ENCODE measurements at places on chromosomes 7 and 10.

- H3K27me3 ChIP-seq = no peaks in the 10 kb centered on the region
- peak overlapping the region; percentile 7 for H3K27ac ChIP-seq
- H3K4me1 ChIP-seq = peaks cover 39% of the 10 kb centered on the region
- no peak for DNase-seq
- H3K4me3 ChIP-seq = no peak overlapping the region
Measured at GRCh38 chr7:77687747-77688144, 8.5 kb upstream of the RSBN1L start.

GRCh38 chr7:138460649-138461607, 869 bp downstream of the TRIM24 start:
- peaks cover 10% of the 10 kb centered on the region for H3K27me3 ChIP-seq
- DNase-seq = peak; percentile 83
- H3K36me3 ChIP-seq = peaks cover 44% of the 10 kb centered on the region

DNA sequence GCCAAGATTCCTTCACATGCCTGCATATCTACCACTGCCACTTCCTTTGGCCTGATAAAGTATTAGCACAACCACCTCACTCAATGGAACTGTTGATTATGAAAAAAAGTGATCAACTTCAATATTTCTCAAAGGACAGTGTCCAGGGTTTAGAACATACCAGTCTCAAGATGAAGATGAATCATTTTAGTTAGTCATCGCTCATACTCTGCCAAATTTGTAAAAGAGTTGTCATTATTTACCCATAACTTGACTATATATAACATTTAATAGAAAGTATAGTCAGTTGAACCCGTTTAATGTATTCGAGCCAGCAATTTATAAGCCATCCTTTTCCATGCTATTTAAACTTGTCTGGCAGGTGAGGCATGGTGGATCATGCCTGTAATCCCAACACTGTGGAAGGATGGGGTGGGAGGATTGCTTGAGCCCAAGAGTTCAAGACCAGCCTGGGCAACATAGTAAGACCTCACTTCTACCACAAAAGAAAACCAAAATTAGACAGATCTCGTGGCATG, 33.2 kb downstream of the SPAM1 start:
- no peaks in the 10 kb centered on the region for H3K36me3 ChIP-seq
- no peaks in the 10 kb centered on the region for H3K4me1 ChIP-seq
- no peak for DNase-seq

DNA sequence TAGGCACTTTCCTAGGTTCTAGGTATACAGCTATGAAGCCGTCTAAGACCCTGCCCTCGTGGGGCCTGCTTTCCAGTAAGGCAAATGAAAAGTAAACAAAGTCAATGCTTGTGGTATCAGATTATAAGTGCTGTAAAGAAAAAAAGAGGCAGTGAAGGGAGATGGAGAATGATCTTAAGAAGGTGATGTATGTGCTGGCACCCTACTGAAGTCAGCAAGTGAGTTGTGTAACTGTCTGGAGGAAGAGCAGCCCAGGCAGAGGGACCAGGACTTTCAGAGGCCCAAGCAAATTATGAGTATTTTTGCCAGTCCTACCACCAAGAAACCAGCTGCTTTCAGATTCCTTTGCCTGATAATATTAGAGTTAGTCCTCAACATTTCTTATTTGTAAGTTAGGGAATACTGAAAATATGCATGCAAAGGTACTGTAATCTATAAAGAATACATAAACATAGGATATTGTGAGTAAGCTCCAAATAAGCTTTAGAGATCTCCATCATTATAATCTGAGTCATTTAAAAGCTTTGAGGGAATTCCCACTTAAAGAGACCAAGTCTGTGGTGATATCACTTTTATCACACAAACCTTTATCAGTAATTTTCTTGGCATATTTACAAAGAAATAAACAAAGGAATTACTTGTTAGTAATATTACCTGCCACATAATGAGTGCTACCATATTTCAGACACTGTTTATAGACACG, 329.2 kb upstream of the LRGUK start:
- H3K4me3 ChIP-seq = no peak overlapping the region
- H3K36me3 ChIP-seq = no peaks in the 10 kb centered on the region
- H3K4me1 ChIP-seq = peaks cover 15% of the 10 kb centered on the region
- no peaks in the 10 kb centered on the region for H3K27me3 ChIP-seq
- no peak overlapping the region for H3K27ac ChIP-seq

DNA sequence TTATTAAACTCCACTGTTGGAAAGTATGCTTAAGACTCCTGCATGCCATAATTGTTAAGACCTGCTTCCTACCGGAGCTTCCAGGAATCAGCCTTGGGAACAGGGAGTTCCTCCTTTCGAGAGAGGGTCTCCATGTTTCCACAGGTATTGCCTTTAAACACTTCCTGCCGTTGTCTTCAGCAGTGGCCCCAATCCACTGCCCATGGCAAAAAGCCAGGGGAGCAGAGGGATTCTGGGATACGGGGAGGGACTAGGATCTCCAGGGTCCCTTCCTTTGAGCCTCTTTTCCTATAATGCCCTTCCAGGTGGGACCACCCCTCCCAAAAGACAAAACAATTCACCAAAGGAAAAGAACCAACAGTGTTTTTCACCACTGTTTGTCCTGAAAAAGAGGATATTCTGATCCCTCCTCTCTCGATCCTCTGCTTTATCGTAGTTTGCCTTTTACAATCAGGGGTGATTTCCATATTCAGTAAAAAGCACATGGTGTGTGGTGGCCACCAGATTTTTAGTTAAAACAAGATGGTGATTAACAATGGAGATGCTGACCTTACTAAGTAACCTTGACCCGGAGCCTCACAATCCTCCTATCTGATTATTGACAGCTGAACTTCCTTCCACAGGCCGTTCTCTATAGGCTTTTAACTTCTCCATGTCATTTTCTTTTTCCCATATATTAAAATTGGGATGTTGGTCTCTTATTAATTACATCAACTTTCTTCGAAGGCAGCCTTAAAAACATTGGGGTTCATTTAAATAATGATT, 36.0 kb downstream of the LRRC72 start:
- DNase-seq = no peak
- peaks cover 5% of the 10 kb centered on the region for H3K4me1 ChIP-seq
- no peaks in the 10 kb centered on the region for H3K36me3 ChIP-seq
- H3K4me3 ChIP-seq = no peak overlapping the region
- peaks cover 4% of the 10 kb centered on the region for H3K27me3 ChIP-seq

GRCh38 chr10:99303899-99304861, 25.0 kb upstream of the CNNM1 start:
- H3K27me3 ChIP-seq = peaks cover 17% of the 10 kb centered on the region
- no peaks in the 10 kb centered on the region for H3K36me3 ChIP-seq
- H3K27ac ChIP-seq = no peak overlapping the region

- H3K4me1 ChIP-seq = no peaks in the 10 kb centered on the region
- H3K36me3 ChIP-seq = no peaks in the 10 kb centered on the region
- no peak overlapping the region for H3K4me3 ChIP-seq
- DNase-seq = no peak
- H3K27ac ChIP-seq = no peak overlapping the region
Measured at GRCh38 chr7:121202125-121202524, 126.7 kb upstream of the WNT16 start.

- H3K36me3 ChIP-seq = no peaks in the 10 kb centered on the region
- H3K4me1 ChIP-seq = peaks cover 18% of the 10 kb centered on the region
- DNase-seq = peak; percentile 1
- H3K27ac ChIP-seq = no peak overlapping the region
- H3K27me3 ChIP-seq = no peaks in the 10 kb centered on the region
- H3K4me3 ChIP-seq = no peak overlapping the region
Measured at GRCh38 chr7:30923009-30923773, 11.5 kb downstream of the AQP1 start.

- H3K27ac ChIP-seq = no peak overlapping the region
- no peak overlapping the region for H3K4me3 ChIP-seq
- H3K27me3 ChIP-seq = no peaks in the 10 kb centered on the region
- DNase-seq = no peak
- peaks cover 15% of the 10 kb centered on the region for H3K4me1 ChIP-seq
Measured at GRCh38 chr7:30924624-30925023, 13.0 kb downstream of the AQP1 start.

GRCh38 chr10:99425204-99425603, 5.2 kb downstream of the GOT1 start:
- peaks cover 5% of the 10 kb centered on the region for H3K27me3 ChIP-seq
- no peak for DNase-seq
- H3K4me3 ChIP-seq = no peak overlapping the region
- H3K36me3 ChIP-seq = peaks cover 7% of the 10 kb centered on the region

- H3K4me3 ChIP-seq = peak overlapping the region; percentile 87
- peak; percentile 12 for DNase-seq
- H3K27ac ChIP-seq = no peak overlapping the region
- H3K4me1 ChIP-seq = peaks cover 25% of the 10 kb centered on the region
- H3K36me3 ChIP-seq = no peaks in the 10 kb centered on the region
Measured at GRCh38 chr7:116672596-116673456, 830 bp downstream of the MET start.

- no peak overlapping the region for H3K4me3 ChIP-seq
- DNase-seq = no peak
- no peak overlapping the region for H3K27ac ChIP-seq
Measured at GRCh38 chr10:69952069-69952800, 100.4 kb upstream of the MACROH2A2 start.

DNA sequence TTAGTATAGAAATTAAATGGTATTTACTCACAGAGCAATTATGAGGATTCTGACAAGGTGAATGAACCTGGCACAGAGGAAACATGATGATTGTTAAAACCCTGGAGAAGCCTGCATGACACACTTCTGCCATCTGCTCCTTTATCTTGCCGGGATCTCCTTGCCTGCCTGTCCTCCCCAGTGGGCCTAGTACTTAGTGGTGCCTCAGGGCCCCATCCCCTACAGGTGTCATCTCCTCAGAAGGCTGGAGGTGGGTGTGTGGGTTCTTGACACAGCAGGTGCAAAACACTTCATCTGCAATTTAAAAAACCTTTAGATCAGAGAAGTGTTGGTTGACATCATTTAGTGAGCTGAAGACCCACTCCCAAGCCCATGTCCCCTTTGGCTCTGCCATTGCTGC, 261.2 kb downstream of the ADRA2A start:
- no peak overlapping the region for H3K27ac ChIP-seq
- H3K36me3 ChIP-seq = peaks cover 9% of the 10 kb centered on the region

- H3K27me3 ChIP-seq = peaks cover 8% of the 10 kb centered on the region
- H3K4me3 ChIP-seq = no peak overlapping the region
- peaks cover 62% of the 10 kb centered on the region for H3K4me1 ChIP-seq
Measured at GRCh38 chr10:132417257-132417910, 20.4 kb downstream of the PWWP2B start.

DNA sequence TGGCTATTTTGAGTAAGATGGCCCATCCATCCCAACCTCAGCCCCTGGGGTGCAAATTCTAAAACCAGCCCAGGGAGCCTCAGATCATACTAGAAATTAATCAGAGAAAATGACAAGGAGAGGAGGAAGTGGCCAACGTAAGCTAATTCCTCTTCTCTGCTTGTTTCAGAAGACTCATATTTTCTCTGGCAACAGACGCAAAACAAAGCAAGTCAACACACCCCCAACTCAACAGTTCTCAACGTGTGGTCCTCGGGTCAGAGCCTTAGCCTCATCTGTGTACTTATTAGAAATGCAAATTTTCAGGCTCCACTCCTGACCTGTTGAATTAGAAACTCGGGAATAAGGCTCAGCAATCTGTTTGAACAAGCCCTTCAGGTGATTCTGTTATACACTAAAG, 413.9 kb upstream of the AUTS2 start:
- no peak overlapping the region for H3K4me3 ChIP-seq
- no peak for DNase-seq
- no peaks in the 10 kb centered on the region for H3K4me1 ChIP-seq
- H3K27ac ChIP-seq = no peak overlapping the region
- no peaks in the 10 kb centered on the region for H3K36me3 ChIP-seq
- peaks cover 16% of the 10 kb centered on the region for H3K27me3 ChIP-seq

GRCh38 chr7:44617225-44617890, 10.9 kb downstream of the OGDH start:
- no peak for DNase-seq
- H3K36me3 ChIP-seq = peaks cover 17% of the 10 kb centered on the region
- no peak overlapping the region for H3K4me3 ChIP-seq
- H3K4me1 ChIP-seq = peaks cover 33% of the 10 kb centered on the region

- no peaks in the 10 kb centered on the region for H3K4me1 ChIP-seq
- H3K27me3 ChIP-seq = peaks cover 2% of the 10 kb centered on the region
- no peak for DNase-seq
- peaks cover 57% of the 10 kb centered on the region for H3K36me3 ChIP-seq
- H3K27ac ChIP-seq = no peak overlapping the region
- H3K4me3 ChIP-seq = no peak overlapping the region
Measured at GRCh38 chr10:49526619-49527018, 12.3 kb downstream of the ERCC6 start.

DNA sequence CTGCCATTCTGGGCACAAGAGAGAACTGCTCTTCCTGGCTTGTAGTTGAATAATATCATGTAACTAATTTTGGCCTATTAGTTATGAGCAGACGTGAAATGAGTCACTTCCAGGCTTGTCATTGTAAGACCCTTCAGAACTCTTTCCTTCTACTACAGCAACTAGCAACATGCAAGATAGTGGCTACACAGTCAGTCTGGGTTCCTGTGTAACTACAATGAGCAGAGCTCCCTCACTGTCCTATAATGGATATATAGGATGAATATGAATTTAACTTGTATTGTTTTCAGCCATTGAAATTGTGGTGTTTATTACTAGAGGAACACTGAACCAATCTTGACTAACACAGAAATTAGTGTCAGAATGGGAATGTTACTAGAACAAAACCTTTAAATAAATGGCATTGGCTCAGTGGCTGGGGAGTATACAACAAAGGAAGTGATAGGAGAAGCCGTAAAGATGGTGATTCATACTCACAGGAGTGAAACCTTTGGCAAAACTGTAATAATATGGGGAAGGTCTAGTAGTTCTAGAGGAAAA, 2.9 kb upstream of the MTPN start:
- no peak overlapping the region for H3K27ac ChIP-seq
- H3K36me3 ChIP-seq = no peaks in the 10 kb centered on the region
- no peak for DNase-seq
- H3K4me3 ChIP-seq = no peak overlapping the region

GRCh38 chr10:28381466-28381865, 78.6 kb upstream of the MPP7 start:
- no peak overlapping the region for H3K27ac ChIP-seq
- peaks cover 26% of the 10 kb centered on the region for H3K27me3 ChIP-seq
- H3K4me1 ChIP-seq = peaks cover 8% of the 10 kb centered on the region
- no peak for DNase-seq

Measured in nephron progenitor cell (in vitro differentiated cells).